Activated naive CD8-positive, alpha-beta T cell treated with anti-CD3 and anti-CD28 coated beads for 36 hours (primary cell): ENCODE measurements at places on chromosomes 4 and X.

DNA sequence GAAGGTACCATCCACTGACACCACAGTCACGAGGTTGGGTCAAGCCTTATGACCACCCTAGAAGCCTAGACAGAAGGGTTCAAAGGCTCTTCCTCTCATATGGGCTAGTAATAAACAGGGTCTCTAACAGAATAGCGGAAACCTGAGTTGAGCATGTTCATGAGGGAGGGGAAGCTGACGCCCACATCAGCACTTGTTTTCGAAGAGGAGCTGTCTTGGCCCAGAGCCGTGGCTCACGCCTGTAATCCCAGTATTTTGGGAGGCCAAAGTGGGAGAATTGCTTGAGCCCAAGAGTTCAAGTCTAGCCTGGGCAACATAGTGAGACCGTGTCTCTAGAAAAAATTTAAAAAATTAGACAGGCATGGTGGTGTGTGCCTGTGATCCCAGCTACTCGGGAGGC lies 21.5 kb upstream of the TMSB4X start:
- no peak for DNase-seq

- no peak for DNase-seq
These were observed 145.9 kb downstream of the CPE start for GRCh38 chr4:165524532-165525190.

- no peak for DNase-seq
These were observed 899.5 kb upstream of the INTU start for GRCh38 chr4:126733301-126733700.

DNA sequence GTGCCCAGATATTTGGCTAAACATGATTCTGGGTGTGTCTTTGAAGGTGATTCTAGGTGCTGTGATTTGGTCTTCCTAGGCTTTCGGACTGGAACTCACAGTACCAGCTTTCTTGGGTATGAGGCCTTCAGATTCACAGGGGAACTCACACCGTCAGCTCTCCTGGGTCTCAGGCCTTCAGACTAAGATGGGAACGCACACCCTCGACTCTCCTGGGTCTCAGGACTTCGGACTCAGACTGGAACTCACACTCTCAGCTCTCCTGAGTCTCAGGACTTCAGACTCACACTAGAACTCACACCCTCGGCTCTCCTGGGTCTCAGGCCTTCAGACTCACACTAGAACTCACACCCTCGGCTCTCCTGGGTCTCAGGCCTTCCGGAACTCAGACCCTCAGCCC lies 137.7 kb downstream of the CRLF2 start:
- no peak for DNase-seq

- DNase-seq: no peak
These were observed 62.6 kb upstream of the KLF3 start for GRCh38 chr4:38601244-38601915.

DNA sequence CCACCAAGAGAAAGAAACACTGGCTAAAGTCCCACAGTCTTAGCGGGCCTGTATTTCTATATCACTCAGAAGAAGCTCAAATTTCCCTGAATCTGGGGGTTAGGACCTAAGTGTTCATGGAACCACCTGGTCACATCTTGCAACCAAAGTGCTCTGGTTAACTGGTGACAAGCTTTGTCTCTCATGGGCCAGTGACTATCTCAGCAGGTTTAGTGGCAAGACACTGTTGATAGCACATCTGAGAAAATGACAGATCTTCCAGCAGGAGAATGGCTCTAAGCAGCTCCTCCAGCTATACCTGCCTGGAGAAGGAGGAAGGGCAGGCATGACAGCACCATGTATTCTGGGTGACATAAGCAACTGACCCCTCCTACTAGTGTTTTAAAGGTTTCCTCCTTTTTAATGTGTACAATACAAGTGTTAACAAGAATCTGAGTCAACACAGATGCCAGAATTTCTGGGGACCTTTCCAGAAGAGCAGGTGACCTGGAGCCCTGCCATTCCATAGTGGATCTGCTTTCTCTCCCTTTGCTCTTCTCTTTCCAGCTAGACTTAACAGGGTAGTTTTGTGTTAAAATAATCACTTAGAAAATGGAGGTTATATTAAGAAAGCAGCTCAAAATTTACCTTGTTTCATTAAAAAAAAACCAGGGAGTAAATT lies 17.3 kb upstream of the QRFPR start:
- no peak for DNase-seq

- no peak for DNase-seq
These were observed 305.5 kb downstream of the FAT4 start for GRCh38 chr4:125620066-125620860.

DNA sequence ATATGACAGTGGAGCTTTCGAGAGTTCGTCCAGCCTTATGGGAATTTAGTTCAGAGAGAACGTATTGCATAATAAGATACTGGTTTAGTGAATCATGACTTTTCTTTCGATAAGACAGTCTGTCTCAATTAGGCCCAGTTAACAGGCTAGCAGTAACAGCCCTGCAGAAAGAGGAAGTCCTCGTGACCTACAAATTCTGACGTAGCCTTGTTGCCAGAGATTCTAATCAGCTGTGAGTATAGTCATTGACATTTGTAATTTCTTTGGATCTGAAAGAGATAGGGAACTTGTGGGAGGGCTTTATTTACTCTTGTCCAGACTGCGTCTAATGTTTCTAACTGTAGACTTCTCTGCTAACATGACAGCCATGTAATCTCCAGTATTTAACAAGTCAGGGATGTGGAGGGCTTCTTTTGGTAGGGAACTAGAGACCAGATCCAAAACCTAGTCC lies 15.8 kb downstream of the ART3 start:
- no peak for DNase-seq

GRCh38 chrX:19824603-19825002 lies 62.8 kb downstream of the SH3KBP1 start:
- DNase-seq: peak; percentile 29

GRCh38 chrX:118974088-118974907 lies at the start of gene LONRF3:
Gene LONRF3 (plus strand): TSS chrX:118974618. CDS start chrX:118974781, 163 bp downstream.
- peak; percentile 59 for DNase-seq

GRCh38 chr4:123528501-123529277 lies 132.1 kb downstream of the SPRY1 start:
- DNase-seq: no peak

DNA sequence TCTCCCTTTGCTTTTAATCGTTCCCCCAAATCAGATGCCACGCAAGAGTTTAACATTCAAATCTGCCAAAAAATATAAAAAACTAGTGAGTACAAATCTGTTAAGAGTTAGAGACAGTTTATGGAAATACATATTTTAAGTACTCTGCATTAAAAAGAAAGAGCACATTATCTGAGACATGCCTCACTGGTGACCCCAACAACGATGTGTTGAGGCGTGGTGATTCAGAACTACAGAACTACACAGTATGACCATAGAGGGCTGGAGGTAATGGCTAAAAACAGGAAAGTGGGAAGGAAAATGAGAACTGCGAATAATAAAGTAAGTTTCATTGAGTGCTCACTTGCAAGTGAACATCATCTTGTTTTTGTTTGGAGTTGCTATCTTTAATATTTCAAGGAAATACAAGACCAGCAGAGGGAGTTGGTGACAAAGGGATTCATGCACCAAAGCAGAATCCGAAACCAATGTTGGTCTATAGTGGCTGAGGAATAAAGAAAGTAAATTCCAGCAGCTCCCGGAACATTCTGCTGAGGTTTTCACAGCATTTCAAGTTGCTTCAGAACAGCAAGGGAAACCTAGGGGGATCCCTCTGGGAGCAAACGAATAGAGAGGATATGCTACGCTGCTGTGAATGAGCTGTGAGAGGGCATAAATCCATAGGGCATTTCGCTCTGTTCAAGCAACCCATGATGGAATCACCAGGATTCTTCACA lies 92.2 kb downstream of the DCHS2 start:
- DNase-seq: no peak

DNA sequence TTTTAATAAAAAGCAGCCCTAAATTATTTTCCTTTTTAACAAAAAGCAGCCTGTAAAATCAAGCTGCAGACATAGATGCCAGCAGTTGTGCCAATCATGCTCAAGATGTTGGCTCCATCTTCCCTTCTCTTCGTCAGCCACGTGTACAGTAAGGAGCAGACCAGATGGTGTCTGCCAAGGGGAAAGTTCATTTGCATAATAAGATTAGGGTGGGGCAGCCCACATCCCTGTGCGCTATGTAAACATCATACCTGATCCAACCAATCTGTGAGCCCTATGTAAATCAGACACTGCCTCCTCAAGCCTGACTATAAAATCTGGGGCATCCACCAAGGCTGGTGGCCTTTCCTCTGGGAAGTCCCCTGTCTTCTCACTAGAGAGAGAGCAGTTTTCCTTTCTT lies 23.1 kb upstream of the C1GALT1C1 start:
- DNase-seq: no peak

- DNase-seq: no peak
These were observed 709.8 kb upstream of the DIAPH2 start for GRCh38 chrX:95974890-95975289.

GRCh38 chr4:6693231-6694176 lies at the start of gene S100P:
Gene S100P (plus strand): TSS chr4:6693878. CDS start chr4:6693933, 55 bp downstream.
- no peak for DNase-seq

DNA sequence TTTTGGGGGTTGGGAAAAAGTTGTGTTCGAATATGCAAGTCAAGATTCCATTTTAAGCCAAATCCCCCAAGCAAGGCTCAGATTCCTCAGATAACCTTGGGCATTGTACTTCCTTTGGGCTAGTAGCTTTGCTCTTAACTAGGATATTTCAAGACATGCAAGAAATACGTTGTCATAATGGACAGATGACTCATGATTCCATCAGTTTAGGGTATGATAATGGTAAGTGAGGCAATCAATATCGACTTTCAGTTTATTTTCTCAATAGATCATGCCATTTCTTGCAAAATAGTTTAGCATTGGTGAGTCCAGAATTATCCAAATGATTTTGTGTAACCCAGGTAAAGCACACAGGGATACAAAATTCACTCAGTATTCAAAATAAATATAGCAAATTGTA lies 25.4 kb downstream of the CFAP299 start:
- DNase-seq: no peak

DNA sequence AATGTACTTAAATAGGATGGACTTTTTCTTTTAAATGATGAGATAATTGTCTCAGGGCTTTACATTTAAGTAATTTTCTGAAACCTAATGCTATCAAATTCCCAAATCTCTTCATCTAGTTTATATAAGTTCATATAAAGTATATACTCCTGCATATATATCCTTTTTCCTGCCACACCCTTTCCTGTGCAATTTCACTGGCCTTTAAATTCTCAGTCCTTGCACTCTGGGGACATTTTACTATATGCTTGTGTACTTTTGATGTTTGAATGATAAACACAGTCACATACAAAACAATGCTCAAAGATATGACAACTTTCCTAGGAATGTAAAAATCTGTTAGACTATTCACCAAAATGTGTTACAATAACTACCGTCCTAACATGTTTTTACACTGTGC lies 60.1 kb downstream of the NDST4 start:
- DNase-seq: no peak

DNA sequence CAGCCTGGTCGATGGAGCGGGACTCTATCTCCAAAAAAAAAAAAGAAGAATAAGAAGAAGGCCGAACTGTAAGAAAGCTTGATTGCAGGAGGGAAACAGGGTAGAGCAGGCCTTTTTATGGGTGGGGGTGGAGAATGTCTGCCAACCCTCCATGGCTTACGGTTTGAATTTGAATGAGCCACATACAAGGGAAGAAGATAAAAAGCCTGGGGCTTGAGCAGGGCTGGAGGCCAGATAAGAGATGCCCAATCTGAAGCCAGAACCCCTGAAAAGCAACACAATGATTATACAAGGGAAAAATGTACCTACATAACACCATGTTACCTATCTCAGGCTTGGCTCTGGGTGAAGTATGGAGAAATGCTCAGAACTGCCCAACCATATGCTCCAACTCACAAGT lies 57.3 kb upstream of the TRIM2 start:
- DNase-seq: no peak

DNA sequence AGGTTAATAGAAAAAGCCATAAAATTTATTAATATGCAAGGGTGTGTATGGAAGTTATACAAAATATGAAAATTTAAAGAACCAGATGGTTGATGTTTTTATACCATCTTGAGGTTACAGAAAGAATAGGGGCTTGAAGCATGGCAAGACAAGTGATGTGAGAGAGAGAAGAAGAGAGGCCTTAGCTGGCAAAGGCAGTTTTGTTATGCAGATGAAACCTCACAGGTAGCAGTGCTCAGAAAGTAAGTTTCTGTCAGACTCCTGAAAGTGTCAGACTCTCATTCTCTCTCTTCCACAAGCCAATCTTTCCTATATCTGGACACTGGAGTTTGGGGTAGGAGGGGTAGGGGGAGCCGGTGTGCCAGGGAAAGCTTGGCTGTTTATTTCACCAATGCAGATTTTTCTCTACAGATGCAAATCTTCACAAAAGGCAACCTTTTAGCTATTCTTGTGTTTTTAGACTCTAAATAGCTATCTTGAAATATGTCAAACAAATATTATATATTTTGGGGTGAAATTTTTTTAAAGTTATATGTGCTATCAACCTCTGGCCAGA lies 124.5 kb downstream of the CFAP299 start:
- no peak for DNase-seq

DNA sequence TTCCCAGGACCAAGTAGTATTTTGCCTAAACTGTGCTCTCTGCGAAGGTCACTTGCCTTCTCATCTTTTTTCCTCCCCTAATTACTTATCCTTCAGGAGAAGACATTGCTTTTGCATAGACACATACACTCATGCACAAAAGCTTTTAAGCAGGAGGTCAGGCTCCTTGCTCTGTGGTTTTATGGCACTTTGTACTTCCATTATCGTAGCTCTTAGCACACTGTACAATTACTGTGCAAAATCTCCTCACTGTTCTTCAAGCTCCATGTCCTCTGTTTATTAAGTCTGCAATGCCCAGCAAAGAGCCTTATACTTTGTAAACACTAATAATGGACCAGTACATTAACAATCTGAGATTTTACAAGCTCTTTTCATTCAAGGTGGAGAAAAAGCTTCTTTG lies 188.4 kb upstream of the GNPDA2 start:
- DNase-seq: no peak

DNA sequence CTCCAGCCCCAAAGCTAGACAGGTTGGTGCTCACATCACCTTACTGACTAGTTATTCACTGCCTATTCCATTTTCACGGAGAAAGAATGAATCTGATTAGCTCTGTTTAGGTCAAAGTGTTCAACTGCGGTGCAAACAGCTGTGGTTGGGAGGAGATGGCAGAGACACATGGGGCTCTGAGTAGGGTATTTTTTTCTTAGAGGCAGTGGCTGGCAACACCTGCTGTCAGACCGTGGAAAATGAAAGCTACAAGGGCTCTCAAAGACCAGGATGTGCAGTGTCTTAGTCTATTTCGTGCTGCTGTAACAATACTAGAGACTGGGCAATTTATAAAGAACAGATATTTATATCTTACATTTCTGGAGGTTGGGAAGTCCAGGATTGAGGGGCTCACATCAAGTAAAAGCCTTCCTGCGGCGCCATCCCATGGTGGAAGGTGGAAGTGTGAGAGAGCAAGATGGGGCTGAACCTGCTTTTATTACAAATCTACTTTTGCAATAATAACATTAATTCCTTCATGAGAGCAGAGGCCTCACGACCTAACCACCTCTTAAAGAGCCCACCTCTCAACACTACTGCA lies 10.6 kb downstream of the NYX start:
- no peak for DNase-seq

- peak; percentile 4 for DNase-seq
These were observed 11.8 kb upstream of the PGK1 start for GRCh38 chrX:78092296-78092695.
